Stimulated activated CD8-positive, alpha-beta memory T cell treated with anti-CD3 and anti-CD28 coated beads, Interleukin-15, amount 100 ng/mL, for 24 hours (primary cell): ENCODE measurements at places on chromosomes 4 and X.

GRCh38 chrX:30874851-30875250 lies 14.2 kb downstream of the TAB3 start:
- no peak for DNase-seq

DNA sequence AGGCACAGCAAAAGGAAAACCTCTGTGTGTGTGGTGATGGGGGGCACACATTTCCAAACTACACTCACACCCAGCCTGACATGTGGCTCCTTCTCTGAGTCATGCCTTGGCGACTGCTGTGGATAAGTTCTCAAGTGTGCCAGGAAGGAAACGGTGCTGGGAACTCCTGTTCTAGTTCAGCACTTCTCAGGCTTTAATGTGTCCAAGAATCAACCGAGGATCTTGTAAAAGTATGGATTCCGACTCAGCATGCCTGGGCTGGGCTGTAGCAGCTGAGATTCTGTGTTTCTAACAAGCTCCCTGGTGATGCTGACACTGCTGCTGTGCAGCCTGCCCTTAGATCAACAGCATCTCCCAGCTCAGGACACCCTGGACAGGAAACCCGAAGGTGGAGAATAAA lies 20.2 kb downstream of the CLNK start:
- DNase-seq = no peak

- no peak for DNase-seq
These were observed 95.5 kb downstream of the TENM3 start for GRCh38 chr4:182338746-182339145.

DNA sequence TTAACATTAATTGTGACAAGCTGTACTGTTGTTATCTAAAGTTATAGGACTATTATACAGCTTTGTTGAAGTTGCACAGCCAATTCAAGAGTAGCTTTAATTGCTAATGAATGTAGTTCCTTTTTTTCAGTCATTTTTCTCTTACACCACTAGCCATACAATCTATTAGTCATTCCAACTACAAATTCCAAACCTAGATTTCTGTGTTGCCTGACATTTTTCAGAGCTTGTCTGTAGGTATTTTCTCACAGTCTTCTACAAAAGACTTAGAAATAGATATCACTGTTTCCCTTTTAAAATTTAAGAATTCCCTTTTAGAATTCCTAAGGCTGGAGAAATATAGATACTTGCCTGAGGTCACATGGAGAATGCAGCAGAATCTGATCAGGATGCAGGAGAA lies 307.0 kb upstream of the HS3ST1 start:
- DNase-seq = no peak

- no peak for DNase-seq
These were observed 34.1 kb downstream of the ART3 start for GRCh38 chr4:76108467-76109181.

DNA sequence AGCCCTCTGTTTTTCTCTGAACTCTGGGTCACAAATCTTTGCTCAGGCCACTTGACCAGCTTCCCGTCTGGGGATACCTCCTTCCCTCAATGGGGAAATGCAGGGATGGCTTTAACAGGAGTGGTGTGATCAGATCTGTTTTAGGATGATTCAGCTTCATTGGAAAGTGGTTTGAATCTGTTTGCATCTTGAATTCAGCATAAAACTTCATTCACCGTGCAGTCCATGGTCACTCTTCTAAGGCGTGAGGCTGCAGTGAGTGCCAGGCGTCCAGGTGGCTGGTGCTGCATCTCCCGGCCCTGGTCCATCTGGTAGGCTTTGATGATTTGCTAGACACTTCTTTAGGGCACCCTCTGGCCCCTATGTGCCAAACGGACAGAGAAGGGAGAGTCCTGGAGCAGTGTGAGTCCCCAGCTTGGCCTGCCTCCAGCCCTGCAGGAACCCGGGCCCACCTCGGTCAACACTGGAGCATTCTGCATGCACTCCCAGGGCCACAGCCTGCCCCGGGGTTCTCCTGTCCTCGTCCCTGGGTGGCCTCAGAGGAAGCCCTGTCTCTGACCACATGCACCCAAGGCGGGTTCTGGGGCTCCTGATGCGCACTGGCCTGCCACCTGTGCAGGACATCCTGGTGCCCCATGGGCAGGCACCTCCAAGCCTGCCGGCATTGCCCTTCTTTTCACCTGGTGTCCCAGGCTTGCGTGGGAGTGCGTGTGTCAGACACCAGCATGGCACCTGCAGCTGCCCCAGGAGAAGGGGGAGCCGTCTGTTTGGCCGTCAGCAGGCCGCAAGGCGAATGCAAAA lies 251.5 kb upstream of the PSAPL1 start:
- DNase-seq = no peak

- no peak for DNase-seq
These were observed 4.6 kb downstream of the RASL11B start for GRCh38 chr4:52866734-52867133.

DNA sequence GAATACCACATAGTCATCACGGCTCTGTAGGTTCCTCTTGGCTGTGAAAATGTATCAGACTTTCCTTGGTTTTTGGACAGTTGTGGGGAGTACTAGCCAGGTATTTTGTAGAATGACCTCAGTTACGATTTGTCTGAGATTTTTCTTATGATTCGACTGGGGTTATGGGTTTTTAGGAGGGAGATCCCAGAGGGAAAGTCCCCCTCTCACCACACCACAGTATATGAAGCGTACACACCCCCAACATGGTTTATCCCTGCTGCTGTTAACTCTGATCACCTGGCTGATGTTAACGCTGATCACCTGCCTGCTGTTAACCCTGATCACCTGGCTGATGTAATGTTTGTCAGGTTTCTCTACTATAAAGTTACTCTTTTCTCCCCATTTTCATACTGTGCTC lies 72.6 kb downstream of the ANAPC4 start:
- no peak for DNase-seq

GRCh38 chr4:42541647-42542046 lies 115.3 kb downstream of the ATP8A1 start:
- no peak for DNase-seq

DNA sequence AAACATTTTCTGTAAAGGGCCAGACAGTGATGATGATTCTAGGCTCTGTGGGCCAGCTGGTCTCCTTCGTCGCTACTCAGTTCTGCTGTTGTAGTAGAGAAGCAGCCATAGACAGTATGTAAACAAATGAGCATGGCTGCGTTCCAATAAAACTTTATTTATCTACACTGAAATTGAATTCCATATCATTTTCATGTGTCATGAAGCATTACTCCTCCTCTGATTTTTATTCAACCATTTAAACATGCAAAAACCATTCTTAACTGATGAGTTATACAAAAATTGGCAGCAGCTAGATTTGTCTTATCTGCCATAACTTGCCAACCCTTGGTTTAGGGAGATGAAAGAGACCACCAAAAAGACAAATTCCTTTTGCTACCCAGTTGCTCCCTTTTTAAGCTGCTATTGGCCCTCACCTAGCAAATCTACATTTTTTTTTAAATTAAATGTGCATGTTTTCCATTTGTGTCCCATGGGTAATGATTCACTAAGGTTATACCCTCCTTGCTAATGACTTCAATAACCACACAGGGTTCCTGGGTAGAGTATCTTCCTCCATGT lies 309.9 kb downstream of the DHX15 start:
- DNase-seq = no peak

DNA sequence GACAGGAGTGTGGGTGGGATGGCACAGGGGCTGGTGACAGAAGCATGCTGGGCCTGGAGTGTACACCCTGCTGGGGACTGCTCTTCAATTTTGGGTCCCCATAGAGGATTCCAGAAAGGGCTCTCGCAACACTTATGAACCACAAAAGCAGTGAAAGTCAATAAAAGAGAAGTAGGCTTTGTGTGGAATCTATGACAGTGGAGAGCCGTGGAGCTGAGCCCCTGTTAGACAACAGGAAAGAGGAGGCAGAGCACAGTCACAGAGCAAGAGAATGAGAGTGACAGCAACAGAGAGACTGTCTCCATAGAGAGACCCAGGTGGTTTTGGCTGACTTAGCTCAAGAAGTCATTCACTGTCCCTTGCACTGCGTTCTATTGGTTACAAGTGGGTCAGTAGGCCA lies 135.1 kb upstream of the ATP6AP2 start:
- DNase-seq = no peak

- DNase-seq = no peak
These were observed 4.5 kb upstream of the PLCXD1 start for GRCh38 chrX:276581-277201.

DNA sequence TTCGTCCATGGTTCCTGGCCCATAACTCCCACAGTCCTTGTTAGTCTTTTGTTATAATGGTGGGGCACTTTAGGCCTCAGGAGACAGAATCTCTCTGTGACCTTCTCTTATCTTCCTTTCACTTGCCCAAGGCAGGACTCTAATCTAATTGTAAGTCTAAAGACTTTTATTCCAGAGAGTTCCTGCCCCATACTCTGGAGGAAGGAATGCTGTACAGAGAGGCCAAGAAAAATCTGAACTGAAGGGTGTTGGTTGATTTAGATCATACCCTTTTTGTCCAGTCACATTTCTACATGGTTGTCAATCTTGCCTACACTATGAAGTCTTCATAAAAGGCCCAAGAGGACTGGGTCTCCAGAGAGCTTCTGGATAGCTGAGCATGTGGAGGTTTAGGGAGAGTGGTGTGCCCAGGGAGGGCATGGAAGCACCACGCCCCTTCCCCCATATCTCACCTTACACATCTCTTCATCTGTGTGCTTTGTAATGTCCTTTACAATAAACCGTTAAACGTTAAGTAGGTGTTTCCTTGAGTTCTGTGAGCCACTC lies 84.5 kb downstream of the AFF1 start:
- no peak for DNase-seq

DNA sequence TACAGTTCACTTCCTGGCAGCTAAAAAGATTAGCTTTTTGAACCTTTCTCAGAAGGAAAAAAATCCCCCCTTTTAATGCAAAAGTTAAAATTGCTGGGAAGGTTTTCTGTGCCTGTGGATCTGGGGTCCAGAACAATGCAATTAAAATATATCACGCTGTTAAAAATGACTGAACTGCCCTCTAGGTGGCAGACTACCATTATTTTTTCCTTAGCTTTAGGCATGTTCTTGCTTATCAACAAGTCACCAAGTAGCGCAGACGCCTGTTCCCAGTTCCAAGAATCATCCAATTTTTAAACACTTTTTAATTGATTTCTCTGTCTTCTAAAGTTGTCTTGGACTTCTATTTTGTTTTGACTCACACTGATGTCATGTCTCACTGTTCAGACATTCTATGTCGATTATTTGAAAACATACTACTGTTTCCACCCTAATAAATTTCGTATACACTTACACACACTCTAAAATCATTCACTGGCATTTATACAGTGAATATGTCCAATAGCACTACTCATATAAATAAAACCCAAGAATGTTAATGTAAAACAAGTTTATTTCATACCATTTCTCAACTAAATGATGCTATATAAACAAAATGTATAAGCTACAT lies 661.6 kb downstream of the RAPGEF2 start:
- no peak for DNase-seq
